ENCODE measurements at places on chromosomes 1 and 21.

- DNase-seq = no peak
Observed at GRCh38 chr1:221602830-221603229, 139.1 kb downstream of the DUSP10 start.

GRCh38 chr1:14949270-14949835 is 204.2 kb upstream of the TMEM51 start:
- DNase-seq = no peak

- DNase-seq = no peak
Observed at GRCh38 chr1:151406176-151406575, 6.8 kb downstream of the PSMB4 start.

DNA sequence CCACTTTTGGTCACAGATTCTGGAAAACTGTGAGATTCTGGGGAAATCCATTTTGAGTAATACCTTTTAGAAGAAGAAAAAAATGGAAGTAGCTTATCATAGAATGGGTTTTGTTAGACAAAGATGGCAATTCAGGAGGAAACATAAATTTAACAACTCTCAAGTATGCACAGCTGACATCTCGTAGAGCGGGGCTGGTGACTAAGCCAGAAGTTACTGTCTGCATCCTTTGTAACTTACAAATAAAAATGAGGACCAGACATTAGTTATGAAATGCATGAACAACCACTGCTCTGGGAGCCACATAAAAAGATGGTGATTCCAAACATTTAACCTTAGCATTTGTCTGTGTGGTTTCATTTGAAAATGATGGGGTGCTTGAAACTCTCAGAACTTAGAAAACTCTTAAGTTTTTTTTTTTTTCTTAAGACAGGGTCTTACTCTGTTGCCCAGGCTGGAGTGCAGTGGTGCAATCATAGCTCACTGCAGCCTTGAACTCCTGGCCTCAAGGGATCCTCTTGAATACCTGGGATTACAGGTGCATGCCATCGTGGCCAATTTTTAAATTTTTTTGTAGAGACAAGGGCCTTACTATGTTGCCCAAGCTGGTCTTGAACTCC is 49.2 kb upstream of the ATP5PO start:
- DNase-seq = no peak

GRCh38 chr1:63126104-63126503 is 196.3 kb upstream of the FOXD3 start:
- DNase-seq = no peak

DNA sequence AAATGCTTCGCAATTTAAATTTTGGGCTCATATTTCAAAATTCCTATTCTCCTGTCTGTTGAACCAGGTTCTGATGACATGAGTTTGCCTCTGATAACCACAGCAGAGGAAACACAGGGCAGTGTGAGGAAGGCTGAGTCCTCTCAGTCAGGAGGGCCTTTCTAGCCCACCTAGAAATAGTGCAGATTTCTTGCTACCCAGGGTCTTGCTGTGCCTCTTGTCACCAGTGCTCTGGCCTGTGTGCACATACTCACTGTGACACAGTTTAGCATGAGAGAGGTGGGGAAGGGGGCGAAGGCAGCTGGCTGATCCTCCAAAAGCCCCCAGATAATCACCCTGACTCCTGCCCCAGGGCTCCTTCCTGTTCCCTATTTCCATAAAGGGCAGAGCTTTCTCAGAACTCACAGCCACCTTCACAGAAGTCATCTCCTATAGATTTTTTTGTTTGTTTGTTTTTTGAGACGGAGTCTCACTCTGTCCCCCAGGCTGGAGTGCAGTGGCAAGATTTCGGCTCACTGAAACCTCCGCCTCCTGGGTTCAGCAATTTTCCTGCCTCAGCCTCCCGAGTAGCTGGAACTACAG is 23.7 kb downstream of the ERRFI1 start:
- no peak for DNase-seq

GRCh38 chr21:26933448-26933847 is 33.4 kb downstream of the ADAMTS5 start:
- DNase-seq = no peak

GRCh38 chr1:50109647-50110075 is 941 bp downstream of the ELAVL4 start:
- no peak for DNase-seq

DNA sequence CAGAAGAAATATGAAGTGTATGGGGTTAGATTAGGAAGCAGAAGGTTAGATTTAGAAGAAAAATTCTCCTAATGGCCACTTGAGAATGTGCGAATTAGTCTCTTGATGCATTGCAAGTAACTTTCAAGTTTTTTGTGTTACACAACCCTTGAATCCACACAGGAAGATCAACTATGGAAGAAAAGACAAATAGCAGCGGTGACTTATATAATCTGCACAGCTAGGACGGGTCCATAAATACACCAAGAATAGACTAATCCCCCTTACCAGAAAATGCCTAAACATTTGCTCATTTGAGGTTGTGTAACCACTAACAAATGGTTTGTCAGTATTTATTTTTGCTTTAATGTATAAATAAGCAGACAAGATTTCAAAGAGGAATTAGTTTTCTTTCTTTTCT is 182.6 kb downstream of the TGFB2 start:
- DNase-seq = no peak
